Activated CD4-positive, alpha-beta T cell treated with anti-CD3 and anti-CD28 coated beads, Interleukin-2, amount 50 U/mL, for 48 hours (primary cell): ENCODE measurements at places on chromosomes 3 and 15.
A peak's percentile ranks its signal among the peaks of the same experiment; 100 is the strongest.

DNA sequence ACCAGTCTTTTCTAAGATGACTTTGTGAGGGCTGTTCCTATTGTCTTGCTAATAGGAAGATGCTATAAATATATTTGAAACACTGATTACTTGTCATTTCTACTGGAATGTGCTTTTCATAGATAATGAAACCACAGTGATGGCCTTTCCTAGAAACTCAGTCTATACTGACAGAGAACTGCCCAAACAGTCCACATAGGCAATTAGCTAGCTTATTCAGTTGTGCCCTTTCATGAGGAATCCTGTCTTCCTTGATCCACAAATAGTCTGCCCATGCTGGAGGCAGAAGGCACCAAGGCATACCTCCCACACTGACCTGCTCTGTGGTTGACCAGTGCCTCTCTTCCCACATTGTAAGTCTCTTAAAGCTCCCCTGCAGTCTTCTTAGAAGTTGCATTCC lies 135.9 kb downstream of the CMSS1 start:
- DNase-seq = no peak

DNA sequence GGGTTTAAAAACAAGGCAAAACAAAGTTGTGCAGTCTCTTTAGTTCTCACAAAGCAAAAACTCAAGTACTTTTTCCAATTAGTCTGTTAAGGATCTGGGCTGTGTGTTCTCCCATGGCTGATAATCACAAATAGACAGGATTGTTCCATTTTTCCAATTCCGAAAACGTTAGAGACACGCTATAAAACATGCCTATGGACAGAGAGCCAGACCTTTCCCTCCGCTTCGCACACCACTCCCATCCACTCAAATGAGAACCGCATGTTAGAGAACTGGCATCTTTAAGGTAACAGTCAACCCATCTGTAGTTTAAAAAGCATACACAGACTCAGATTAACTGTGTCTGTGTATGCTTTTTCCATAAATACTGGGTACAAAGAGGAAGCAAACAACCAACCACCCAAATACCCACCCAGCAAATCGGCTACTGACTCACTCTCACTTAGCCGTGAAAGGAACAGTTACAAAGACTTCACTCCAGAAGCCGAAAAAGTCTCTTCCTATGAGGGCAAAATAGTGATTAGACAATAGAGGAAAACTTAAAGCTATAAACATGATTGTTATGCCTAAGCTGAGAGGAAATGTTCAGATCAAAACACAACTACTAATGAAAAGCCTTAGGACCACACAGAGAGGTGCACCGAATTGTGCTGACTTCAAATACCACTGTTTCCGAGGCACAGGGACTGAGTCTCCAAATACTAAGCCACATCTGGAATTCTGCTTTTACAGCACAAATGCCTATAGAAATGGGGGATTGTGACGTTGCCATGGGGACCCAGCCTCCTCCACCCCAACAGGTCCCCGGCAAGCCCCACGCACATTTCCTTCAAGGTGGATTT lies 36.1 kb downstream of the IL17RD start:
- DNase-seq = no peak

- no peak for DNase-seq
Observed at GRCh38 chr15:42544853-42545629, 3.6 kb downstream of the LRRC57 start.

DNA sequence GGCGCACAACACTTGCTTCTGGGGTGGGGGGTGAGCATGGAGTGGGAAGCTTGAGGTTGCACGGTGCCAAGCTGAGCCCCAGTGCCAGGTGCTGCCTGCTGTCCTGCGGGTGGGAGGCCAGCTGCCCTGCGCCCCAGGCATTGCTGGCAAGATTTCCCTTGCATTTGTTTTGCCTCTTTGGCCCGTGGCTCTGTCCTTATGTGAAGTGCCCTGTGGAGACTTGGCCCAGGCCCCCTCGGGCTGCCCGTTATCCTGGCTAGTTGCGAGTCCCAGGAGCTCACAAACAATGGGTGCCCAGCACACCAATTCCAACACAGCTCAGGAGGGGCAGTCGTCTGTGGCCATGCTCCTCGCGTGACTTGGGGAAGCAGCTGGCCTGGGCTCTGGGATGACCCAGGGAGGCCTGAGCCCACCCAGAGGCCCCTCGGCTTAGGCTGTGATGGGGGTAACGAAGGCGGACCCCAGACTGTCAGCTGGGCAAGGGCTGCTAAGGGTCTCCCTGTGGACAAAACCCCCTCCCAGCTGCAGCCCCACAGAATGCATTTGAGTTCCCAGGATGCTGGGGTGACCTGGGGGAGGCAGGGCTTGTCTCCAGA lies 5.9 kb downstream of the C3orf22 start:
- no peak for DNase-seq

DNA sequence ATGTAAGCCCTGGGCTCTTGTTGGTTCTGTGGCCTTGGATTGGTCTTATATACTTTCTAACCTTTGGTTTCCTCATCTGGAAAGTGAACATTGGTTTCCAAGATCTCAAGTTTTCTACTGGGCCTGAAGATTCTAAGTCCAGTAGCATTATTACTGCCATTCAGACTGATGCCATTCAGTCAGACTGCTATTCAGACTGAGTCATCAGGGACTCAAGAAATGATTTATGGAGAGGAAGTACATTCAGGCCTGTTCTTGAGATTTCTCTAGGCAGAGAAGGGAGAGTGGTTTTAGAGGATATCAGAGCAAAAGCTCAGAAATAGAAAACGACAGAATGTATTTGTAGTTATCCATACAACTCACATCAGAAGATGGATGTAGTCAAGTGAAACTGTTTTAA lies 557.2 kb downstream of the NR2F2 start:
- DNase-seq = no peak

DNA sequence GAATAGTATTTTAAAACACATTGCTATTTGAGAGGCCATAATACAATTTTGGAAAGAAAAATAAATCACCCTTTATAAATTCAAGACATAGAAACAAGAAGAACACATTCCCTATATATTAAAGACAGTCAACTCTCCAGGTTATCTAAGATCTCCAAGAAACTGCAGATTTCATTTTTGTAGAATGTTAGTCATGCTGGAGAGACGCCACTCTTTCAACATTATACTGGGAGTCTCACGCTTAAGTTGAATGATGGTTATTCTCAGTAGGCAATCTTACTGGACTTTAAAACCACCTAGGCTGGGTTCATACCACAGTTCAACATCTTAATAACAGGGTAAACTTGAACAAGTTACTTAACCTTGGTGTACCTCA lies 3.6 kb upstream of the CHRM5 start:
- no peak for DNase-seq

GRCh38 chr3:139757448-139758030 lies 79.8 kb upstream of the NMNAT3 start:
- no peak for DNase-seq

- DNase-seq = no peak
Observed at GRCh38 chr15:69939513-69940440, 157.9 kb downstream of the TLE3 start.

- no peak for DNase-seq
Observed at GRCh38 chr15:29003191-29003839, 117.5 kb downstream of the APBA2 start.

- no peak for DNase-seq
Observed at GRCh38 chr15:36831904-36832287, 252.5 kb downstream of the CDIN1 start.

- no peak for DNase-seq
Observed at GRCh38 chr3:171753025-171753472, 57.2 kb downstream of the PLD1 start.

DNA sequence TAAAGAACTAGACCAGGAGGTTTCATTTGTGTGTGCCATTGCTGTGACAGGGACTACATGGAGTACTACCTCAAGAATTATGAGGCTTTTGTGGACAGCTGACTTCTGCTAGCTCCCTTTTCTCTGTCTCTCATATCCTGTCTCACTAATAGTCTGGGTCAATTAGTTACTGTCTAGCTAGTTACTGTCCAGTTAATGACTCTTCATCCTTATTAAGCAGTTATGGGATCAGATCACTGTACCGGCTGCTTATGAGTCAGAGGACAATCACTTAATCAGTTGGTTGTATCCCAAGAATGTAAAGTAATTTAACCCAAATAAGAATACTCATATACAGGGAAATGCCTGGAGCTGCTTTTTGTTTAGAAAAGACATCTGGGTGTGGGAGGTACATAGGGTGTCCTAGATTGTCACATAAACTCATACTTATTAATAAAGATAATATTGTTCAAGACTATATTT lies 158.0 kb downstream of the CDIN1 start:
- DNase-seq = no peak

DNA sequence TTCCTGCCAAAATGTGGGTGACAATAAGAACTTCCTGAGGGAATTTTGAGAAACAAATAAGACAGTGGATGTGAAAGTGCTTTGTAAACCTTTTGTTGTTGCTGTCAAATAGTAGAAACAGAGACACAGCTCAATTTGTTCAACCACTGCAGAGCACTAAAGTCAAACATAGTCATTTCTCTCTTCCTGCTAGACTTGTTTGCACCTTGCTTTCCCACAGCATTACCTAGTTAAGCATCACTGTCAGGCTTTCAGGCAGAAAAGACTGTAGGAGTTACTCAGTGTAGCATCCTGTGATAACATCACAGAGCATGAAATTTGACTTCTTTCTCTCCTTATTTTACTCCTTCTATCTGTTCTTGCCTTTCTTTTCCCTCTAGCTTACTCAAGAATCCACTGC lies 27.1 kb downstream of the SLC12A1 start:
- no peak for DNase-seq

DNA sequence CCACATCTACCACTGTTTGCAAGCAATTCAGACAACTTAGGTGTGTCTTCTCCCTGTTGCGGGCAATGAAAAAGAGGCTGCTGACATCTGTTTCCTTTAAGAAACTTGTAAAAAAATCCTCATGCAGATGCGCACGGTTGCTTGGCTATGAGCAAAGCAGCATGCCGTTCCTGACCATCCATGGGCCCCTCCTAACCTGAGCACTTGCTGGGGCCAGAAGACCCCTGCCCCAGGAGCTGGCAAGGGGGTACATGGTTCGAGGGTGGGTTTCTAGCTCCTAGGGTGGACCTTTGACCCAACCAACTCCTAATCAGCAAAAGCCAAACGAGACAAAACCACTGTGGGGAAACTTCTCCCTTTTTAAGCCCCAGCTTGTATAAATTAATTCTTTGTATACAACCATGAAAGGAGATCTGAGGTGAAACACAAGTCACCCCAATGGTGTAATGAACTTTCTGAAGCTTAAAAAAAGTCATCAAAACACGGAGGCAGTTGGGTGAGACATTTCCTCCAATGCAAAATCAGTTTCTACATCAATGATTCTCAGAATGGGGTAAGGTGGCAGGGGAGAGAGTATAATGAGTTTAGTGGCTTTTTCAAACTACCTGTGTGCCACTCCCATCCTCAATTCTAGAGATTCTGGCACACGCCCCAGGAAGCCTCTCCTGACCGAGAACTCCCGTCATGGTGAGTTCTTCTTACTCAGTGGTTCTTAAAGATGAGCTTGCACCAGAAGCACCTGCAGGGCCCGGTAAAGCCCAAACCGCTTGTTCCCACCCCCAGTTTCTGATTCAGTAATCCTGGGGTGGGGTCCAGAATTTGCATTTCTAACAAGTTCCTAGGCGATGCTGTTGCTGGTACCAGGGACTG lies 44.1 kb downstream of the CPN2 start:
- peak; percentile 42 for DNase-seq

DNA sequence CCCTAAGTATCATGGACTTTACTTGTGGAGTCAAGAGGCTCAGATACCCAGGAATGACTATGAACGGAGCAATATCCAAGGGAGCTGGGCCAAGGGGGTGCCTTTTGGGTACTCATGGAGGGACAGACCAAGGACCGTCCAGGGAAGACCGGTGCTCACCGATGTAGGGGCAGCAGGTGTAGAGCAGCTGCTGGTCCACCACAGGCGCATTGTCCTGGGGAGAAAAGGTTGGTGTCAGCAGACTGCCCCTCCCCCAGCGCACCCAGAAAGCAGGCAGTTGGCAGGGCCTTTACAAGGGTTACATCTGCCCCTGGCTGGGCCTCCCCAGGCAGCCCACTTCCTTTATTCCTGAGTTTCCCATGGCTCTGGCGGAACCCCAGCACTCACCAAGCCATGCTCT lies 7.5 kb downstream of the CDAN1 start:
- DNase-seq = no peak

GRCh38 chr3:180102134-180102533 lies 65.4 kb upstream of the PEX5L start:
- no peak for DNase-seq

DNA sequence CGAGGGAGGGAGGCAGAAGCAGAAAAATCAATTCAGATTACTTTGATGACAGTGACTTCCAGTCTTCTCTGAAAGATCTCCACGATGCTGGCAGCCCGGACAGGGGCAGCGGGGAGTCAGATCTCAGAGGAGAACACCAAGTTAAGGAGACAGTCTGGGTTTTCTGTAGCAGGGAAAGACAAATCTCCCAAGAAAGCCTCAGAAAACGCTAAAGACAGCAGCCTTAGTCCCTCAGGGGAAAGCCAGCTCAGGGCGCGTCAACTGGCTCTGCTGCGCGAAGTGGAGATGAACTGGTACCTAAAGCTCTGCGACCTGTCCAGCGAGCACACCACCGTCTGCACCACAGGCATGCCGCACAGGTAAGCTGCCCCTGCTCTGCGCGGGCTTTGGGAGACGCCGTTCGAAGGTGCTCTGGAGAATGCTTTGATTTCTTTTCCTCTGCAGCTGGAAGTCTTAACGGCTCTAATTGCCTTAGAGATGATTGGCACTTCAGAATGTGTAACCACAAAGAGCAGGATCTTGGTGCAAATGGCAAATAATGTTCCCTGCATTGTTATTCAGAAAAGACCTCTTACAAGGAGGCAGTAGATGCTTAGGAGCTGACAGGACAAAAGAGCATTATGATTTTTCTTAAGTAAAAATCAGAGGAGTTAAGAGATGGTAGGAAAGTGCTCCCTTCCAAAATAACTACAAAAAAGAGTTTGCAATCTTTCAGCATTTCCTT lies at the start of gene KCNAB1:
Gene KCNAB1, plus strand, starts transcription at position 51 of the 724 bp plus-strand sequence.
- no peak for DNase-seq

- no peak for DNase-seq
Observed at GRCh38 chr3:51620543-51620942, 50.5 kb upstream of the TEX264 start.

GRCh38 chr3:127961963-127962362 lies 46.9 kb downstream of the KBTBD12 start:
- no peak for DNase-seq

DNA sequence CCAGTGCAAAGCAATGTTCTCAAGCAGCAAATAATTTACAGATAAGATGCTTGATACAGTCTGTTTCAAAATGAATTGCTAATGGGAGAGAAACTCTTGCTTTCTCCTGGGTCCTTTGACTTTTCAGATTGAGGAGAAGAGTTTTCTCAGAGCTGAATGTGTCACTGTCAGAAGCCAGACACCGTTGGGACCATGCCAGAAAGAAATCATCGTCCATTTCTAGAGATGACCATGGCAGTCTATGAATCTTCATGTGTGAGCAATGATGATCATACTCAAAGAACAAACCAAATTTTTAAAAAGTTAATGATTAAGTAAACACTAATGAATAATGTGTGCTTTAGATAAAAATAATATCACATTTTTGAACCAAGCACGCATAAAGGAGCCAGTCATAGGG lies 77.6 kb downstream of the ZNF385D start:
- DNase-seq = no peak

- no peak for DNase-seq
Observed at GRCh38 chr3:150083655-150084042, 113.0 kb upstream of the PFN2 start.

- DNase-seq = no peak
Observed at GRCh38 chr3:194139071-194139813, 3.3 kb downstream of the HES1 start.
